ENCODE measurements at places on chromosomes 12 and 14. TPM values are rescaled to one million over a fixed set of nuclear protein-coding genes. Genes with fewer than 3 reads are reported as not detected.
A peak's percentile ranks its signal among the peaks of the same experiment; 100 is the strongest.

DNA sequence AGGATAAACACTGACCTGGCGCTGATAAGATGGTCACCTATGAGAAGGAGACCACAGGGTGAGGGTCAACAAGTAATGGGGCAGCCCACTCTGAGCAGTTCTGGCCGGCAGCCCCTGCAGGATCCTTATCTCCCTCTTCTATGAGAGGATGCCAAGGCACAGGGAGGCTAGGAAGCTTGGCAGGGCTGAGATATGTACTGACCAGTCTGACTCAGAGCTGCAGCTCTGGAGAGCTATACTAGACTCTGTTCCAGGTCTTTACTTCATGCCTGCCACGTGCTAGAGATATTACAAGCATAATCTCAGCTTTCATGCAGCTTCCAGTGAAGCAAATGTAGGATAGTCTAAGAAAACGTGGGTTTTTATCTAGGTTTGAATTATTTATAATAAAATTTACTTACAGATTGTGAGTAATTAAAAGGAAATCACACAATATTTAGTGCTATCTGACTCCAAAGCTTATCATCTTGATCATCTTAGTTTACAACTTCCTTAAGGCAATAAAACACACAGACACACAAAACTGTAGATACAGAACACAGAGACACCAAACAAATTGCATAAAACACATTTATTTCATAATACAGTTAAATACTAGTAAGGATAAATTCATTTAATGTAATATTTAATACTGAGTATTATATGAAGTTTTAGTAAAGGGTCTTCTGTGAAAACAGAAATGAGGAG is 32.3 kb downstream of the GIT2 start:
- DNase-seq: peak; percentile 69

The ANO2 gene
- 0.43 TPM for total RNA-seq

DNA sequence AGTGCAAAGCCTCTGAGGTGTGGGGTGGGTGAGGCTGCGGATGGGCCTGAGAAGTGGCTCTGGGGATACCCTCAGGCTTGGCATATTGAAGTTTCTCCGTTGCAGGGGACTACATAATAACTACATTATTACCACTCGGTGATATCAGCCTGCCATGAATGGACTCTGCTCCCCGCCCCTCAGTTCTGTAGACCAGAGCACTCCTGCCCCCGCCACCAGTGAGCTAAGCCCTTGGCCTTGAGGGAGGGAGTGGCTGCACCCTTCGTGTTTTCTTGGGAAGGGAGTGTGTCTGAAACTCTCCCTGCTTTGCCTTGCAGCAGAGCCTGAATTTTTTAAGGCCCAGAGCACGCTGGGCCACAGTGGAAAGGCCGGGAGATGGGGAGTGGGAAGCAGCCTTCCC is 1.7 kb downstream of the ORAI1 start:
- DNase-seq: peak; percentile 28

The CACNA2D4 gene
- total RNA-seq: 0.97 TPM

GRCh38 chr14:105531088-105531893 is 4.9 kb downstream of the TMEM121 start:
- no peak for DNase-seq

DNA sequence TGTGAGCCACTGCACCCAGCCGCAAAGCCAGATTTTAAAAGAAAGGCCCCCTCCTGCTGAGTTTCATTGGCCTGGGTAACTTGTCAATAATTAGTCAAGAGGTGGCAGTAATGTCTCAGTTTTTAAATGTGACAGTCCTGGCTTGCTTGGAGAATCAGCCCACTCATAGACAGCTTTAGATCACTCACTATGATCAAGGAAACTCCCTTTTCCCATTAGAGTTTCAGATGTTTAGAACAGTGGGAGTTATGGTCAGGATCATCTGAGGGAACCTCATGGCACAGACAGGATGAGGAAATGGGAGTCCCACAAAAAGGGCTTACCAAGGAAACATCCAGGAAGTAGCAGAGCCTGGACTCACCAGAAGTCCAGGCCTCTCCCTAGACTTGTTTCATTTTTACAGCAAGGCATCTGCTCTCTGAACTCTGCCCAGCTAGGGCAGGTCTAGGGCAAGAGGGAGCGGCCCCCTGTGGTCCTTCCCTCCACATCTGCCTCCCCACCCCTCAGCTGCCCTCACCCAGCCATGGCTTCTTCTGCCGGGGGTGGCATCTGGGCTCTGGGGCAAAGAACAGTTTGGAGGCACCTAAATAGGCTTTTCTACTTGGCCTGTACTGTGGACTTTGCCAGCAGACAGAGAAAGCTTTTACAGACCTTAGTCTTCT is 11.2 kb downstream of the BCL2L14 start:
- DNase-seq: peak; percentile 70

- no peak for DNase-seq
These were observed 367.2 kb upstream of the LMO3 start for GRCh38 chr12:16972923-16973770.

The PROX2 gene
- total RNA-seq: under 0.01 TPM

The RHOJ gene
- 0.43 TPM for total RNA-seq

DNA sequence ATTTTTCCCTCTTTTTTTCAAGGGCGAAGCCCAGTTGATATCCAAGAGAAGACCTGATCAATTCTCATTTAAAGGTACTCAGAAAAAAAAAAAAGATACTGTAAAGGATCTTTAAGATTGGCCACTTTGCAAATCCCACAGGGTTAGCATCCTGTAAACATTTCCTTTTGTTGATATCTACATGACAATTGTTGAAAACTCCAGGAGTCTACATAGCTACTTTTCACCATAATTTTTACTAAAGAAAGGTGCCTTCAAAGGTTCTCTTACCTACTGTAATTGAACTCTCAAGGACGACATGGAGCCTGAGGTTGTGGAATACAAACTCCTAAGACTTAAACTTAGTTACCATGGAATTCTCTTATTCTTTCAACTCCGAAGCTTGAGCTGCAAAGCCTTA is 125.5 kb downstream of the HECTD4 start:
- DNase-seq: no peak

DNA sequence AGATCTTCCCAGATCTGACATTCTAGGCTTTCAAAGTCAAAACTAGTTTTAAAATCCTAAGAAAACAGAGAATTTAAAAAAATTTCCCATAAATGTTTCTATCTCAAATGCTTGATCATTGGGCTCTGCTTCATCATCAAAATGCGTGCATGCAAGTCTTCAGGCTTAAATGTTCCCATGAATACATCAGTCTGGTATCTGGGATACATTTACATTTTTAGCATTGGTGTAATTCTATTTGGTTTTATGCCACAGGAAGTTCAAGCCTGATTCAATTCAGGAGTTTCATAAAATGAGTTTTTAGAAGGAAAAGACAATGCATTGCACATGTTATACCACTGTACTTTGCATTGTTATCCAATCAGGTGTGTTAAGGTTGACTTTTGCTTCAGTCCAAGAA is 336.4 kb downstream of the PCNX1 start:
- DNase-seq: peak; percentile 81

GRCh38 chr14:104085032-104085888 is at the start of gene ASPG:
ASPG (plus strand) TSS chr14:104085700; CDS start chr14:104085771, 71 bp downstream.
- DNase-seq: no peak

DNA sequence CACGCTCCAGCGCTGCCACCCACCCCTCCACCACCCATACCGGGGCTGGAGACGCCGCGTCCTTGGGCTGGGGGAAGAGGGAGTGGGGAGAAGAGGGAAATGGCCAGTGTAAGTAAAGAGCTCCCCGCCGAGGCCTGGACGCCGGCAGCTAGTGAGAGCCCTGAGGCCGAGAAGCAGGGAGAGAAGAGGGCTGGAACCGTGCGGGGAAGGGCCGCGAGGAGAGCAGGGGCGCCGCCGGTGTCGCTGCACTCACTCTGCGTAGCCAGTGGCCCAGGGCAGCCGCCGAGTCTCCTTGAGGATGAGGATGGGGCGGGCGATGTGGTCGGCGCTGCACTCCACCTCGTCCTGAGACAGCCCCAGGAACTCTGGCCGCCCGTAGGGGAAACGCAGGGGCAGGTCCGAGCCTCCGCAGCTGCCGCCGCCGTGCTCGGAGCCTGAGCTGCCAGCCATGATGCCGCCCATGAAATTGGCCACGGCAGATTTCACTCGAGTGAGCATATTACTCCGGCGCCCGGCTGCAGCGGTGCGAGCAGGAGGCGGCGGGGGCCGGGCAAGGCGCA is 631 bp downstream of the PPM1H start:
- peak; percentile 8 for DNase-seq
